ENCODE measurements at places on chromosomes 1 and 21.

DNA sequence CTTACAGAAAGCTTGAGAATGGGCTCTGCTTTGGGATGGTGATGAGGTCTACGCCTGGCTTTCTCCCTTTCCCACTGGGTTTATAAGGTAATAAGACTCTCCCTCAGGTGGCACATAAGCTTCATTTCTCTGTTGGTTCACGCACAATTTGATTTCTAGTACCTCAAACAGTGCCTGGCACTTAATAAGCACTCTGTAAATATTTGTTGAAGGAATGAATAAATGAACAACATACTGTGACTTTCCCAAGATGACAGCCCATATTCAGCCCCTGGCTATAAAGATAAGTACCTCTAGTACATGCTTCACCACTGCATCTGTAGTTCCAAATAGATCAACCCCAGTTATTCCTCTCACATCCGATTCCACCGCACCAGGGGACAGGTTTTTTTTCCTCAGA, 17.8 kb downstream of the COPA start:
- DNase-seq: no peak

GRCh38 chr1:12461754-12462153, 156.3 kb downstream of the DHRS3 start:
- no peak for DNase-seq

- no peak for DNase-seq
Observed at GRCh38 chr1:74357756-74358155, 122.6 kb downstream of the TNNI3K start.

- DNase-seq: no peak
Observed at GRCh38 chr1:63101336-63101735, 221.0 kb upstream of the FOXD3 start.

DNA sequence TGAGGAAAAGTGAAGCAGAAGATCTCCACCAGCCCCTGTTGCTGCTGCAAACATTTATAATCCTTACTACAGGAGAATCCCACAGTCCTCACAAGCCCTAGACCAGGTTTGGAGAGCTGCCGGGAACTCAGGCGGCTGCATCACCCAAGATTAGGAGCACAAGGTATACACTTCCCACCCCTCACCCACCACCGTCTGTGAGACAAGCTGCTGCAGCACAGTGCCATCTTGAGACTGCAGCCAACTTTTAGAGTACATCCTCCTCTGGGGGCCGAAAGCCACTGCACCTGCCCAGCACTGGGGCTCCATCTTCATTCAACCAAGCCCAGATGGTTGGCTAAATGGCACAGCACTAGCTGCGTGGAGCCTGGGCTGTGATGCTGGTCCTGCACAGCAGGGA, 13.8 kb downstream of the OLFML3 start:
- no peak for DNase-seq

GRCh38 chr1:1243266-1243660, 3.3 kb downstream of the C1QTNF12 start:
- no peak for DNase-seq

GRCh38 chr1:24966121-24966723, 36.1 kb upstream of the RUNX3 start:
- DNase-seq: no peak

DNA sequence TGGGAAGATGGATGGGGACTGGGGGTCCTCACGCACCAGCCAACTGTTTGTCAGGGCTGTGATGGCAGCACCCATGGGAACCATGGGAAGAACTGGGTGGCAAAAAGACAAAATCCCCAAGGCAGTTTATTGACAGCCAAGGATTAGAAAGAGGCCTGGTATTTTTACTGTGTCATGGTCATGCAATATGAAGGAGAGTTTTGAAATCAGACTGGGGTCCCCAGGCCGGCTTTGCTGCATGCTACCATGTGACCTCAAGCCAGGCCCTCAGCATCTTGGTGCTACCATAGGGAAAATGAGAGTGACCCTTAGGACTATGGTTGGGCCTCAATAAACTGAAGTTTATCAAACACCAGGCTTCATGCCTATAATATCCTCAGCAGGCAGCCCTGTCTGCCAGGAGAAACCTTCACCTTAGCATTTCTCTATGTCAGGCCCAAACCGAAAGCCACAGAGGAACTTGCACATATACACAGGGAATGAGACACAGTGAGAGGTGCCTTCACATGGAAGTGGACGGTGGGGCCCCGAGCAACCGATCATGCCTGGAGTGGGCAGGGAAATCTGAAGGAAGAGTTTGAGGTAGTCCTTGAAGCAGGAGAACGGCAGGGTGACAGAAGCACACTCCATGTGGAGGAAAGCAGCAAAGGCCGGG, 203.2 kb downstream of the HIVEP3 start:
- no peak for DNase-seq

DNA sequence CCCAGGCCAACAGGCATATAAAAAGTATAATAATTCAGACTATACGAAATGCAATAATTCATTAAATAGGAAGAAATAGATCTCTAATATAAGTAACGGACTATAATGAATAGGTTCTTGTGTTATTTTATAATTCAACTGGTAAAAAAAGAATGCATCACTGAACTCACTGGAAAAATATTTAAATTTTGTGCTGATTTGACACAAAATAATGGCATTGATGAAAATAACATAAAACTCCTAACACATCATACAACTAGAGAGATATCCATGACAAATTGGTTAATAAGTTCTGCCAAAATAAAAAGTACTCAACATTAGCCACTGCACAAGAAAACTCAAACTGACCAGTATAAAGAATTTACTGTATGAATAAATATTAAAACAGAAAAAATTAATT, 57.1 kb upstream of the RAB4A start:
- DNase-seq: no peak

GRCh38 chr1:179082999-179083335, 1.1 kb downstream of the TOR3A start:
- DNase-seq: peak; percentile 61

- no peak for DNase-seq
Observed at GRCh38 chr1:85850238-85850637, 142.0 kb upstream of the ZNHIT6 start.

- no peak for DNase-seq
Observed at GRCh38 chr1:66750577-66750976, 1.7 kb upstream of the DYNLT5 start.

GRCh38 chr1:204418174-204419063, 6.8 kb upstream of the PPP1R15B start:
- no peak for DNase-seq
